ENCODE measurements at places on chromosomes 6 and 20.

DNA sequence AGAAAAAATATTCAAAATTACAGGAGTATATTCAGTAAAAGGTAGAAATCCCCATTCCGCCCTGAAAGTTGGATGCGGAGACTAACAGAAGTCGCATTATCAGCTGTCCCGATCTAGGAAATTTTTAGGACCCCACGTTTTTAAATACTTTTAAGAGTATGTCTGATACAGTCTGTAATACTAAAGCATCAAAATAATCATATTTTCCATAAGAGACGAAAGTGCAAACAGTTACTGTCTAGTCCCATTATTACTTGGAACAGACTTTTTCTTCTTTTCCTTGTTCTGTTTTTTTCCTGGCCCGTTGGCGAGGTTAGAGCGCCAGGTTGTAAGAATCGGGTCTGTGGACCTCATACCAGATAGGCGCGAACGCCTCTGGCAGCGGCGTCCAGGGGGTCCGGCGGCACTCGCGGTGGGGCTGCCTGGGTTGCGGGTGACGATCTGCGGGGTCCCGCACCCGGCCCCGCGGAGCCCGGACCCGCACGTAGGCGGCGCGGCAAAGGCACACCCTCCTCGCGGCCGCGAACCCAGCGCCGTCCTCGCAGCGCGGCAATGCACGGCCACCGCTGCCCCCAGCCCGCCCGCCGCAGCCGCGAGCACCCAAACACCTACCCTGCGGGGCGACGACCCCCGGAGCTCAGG lies 460 bp downstream of the PLAGL1 start:
- no peak for DNase-seq

GRCh38 chr20:35731469-35731788 lies 10.6 kb downstream of the RBM39 start:
- no peak for DNase-seq

- no peak for DNase-seq
Observed at GRCh38 chr20:24764794-24765202, 184.3 kb upstream of the CST7 start.

GRCh38 chr20:2798814-2799213 lies 1.6 kb downstream of the CPXM1 start:
- no peak for DNase-seq

DNA sequence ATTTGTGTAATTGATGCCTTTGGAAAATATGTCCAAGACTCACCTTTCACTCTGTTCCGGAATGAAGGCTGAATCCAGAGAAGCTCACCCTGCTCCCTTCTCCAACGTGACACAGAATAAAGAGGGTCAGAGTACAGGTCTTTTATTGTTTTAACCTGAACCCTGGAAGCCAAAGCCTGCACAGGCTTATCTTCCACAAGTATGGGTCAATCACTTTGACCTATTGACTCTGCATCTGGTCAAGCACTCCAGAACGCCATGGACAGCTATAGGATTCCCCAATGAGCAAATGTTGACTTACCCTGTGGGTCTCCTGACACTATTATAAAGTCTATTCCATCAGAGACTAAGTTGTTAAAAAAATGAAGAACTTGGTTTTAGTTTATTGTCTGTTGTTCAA lies 158.4 kb upstream of the MYLIP start:
- no peak for DNase-seq

DNA sequence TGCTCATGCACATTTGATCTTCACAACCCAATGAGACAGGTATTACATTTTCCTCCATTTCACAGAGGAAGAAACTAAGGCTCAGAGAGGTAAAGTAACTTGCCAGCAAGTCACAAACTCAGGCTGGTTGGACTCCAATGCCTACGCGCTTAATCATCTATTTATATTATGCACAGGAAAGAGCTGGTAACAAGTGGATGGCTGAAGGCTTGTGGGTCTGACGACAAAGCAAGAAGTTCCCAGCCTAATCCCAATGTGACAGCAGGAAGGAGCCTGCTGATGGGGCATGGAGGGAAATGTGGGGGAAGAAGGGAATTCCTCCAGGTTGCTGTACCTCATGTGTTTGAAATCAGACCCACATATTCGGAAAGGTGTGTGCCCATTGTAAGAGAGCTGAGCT lies 3.9 kb downstream of the CDH22 start:
- DNase-seq = no peak

- DNase-seq = no peak
Observed at GRCh38 chr6:163333038-163333437, 81.5 kb upstream of the QKI start.

DNA sequence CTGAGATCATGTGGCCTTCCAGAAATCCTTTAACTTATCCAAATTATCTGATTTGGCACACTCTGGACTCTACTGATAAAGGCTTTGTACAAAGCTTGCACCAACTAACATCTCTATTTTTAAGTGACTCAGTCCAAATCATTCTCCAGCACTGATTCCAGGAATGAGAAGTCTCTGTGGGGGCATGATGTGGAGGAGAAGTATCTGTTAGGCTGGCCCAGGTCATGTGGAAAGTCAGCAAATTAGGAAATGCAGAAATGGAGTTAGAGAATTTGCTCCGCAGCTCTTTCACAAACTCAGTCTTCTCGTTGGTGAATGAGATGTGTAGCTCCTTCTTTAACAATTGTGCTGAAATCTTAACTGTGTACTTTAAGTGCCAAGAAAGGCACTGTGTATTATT lies 165.7 kb downstream of the ZNF217 start:
- DNase-seq = no peak

DNA sequence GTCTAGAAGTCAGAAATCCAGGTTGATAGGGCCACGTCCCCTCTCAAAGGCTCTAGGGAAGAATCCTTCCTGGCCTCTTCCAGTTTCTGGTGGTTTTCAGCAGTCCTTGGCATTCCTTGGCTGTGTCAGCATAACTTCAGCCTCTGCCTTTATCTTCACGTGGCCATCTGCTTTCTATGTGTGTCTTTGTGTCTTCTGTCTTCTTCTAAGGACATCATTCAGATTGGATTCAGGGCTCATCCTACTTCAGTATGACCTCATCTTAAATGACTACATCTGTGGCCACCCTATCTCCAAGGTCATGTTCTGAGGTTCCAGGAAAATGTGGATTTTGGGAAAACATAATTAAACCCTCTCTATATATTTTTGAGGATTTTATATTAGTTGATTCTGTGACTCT lies 23.0 kb downstream of the C6orf89 start:
- no peak for DNase-seq

- DNase-seq = no peak
Observed at GRCh38 chr20:33918662-33919061, 75.0 kb upstream of the RALY start.

- no peak for DNase-seq
Observed at GRCh38 chr20:6466075-6466810, 301.2 kb upstream of the BMP2 start.

DNA sequence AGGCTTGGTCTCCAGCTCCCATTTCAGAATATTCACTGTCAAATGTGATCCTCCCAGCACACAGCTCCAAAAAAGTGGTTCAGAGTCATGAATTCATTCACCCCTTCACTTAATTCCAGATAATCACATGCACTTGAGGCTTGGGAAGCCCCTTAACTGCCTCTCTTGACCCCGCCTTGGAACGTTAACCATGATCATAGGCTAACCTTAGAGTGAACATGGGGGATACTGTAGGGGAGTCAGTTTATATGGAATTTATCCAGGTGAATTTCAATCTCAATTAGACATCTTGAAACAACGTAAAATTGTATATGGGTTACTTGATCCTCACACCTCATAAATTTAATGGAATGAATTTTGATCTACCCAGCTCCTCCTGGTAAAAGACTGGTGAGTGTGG lies 346.8 kb upstream of the ARID1B start:
- DNase-seq = no peak

DNA sequence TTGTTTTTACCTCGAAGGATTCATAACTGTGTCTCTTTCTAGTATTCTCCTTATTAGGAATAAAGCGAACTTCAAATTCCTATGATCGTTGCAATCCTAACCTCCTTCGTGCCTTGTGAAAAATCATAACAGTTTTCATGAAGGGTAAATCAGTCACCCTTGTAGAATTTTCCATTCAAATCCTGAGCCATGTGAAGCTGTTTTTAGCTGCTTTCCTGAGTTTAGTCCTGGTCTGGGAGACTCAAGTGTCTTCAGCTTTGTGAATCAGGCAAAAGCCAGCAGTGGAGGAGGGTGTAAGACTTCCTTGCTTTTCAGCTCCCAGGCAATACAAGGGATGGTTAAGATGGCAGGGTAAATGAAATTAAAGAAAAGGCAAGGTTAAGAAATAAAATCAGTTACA lies 24.3 kb downstream of the GCNT2 start:
- no peak for DNase-seq

DNA sequence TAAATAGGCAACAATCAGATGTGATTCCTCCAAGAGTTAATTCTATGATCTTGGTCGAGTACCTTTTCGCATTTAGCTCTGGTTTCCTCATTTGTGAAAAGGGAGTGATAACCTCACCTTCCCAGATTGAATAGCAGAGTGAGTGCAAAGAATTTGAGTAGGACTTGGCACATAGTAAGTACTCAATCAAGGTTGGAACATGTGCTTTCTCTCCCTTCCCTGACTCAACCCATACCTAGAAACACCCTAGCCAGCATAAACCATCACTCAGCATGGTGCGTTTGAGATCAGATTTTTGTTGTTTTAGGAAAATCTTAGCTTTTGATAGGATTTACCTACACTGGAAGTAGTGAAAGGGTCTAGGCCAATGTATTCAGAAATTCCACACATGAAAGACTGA lies 333.4 kb upstream of the NT5E start:
- no peak for DNase-seq

DNA sequence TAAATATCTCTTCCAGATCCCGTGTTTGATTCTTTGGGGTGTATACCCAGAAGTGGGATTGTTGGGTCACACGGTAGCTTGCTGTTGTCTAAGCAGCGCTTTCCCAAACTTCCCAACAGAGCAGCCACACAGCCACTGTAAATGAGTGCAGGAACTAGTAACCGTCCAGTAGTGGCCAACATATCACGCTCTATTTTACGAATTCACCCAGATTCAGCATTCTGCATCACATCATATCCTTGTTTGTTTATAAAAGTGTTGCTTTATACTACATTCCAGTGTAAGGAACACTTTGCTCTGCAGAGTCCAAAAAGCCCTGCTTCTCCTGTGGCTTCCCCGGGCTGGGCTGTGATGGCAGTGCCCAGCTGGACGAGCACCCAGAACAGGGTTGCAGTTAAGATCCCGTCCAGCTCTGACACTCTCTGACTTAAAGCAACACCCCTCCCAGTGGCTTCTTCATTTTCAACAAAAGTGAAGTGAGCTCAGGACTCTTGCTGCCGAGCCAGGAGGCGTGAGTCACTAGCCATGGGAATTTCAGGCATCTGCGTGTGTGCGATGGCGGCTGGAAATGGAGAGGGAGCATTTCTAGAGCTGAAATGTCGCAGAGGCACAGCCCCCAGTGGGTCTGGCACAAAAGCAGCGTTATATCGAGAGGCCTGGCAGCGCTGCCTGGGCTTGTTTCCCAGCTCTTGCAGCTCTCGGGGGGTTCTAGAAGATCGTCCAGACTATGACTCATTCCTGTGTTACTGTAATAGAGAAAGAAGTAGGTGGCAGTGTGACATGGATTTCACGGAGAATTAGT lies 216.3 kb upstream of the ECI2 start:
- no peak for DNase-seq
